ENCODE measurements at places on chromosomes 4 and X. TPM values are rescaled to one million over a fixed set of nuclear protein-coding genes. Genes with fewer than 3 reads are reported as not detected.
A peak's percentile ranks its signal among the peaks of the same experiment; 100 is the strongest.

The DAPP1 gene
- total RNA-seq, result 9.2 TPM

The HTRA3 gene
- 16.9 TPM for total RNA-seq

The MAGEB17 gene
- total RNA-seq, result not detected

The UGT8 gene
- total RNA-seq, result 9.9 TPM

- no peak for DNase-seq
Observed at GRCh38 chr4:3822230-3822947, 56.2 kb downstream of the ADRA2C start.

DNA sequence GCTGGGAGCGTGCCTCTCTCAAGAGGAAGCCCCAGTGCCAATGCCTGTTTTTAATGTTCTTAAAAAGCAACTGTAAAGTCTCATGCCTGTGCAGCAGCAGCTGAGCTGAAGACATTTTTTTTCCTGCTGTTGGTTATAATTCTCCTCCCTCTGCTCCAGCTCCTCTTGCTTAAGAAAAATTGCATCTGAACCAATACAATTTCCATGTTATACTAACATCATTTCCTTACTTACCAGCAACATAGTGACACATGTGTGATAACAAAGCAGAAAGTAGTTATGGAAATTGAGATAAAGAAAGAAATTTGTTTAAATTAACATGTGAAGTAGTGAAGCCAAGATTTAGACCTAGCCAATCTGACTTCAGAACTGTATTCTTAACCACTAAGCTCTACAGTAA is 101.4 kb downstream of the TBC1D19 start:
- DNase-seq, result peak; percentile 17

GRCh38 chrX:42117318-42117717 is 194.0 kb upstream of the CASK start:
- DNase-seq, result no peak

GRCh38 chr4:165248102-165248501 is 40.7 kb downstream of the KLHL2 start:
- DNase-seq, result no peak

GRCh38 chr4:122783301-122784215 is 43.1 kb upstream of the FGF2 start:
- DNase-seq, result peak; percentile 51

DNA sequence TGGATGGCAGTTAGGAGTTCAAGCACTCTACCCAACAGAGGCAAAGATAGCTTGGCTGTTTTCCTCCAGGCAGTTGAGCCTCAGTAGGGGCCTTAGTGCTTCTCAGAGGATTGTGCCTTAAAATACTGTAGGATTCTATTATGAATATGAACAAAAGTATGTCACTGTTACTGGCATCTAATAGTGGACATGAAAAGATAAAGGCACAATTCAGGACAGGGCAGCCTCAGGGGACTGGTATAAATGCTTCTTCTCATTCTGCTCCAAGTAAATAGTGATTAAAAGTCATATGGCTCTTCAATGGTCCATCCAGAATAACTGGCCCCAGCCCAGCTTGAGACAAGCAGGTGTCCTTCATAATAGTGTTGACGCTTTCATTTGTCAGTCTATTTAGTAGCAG is 17.7 kb downstream of the COL4A6 start:
- DNase-seq, result no peak

DNA sequence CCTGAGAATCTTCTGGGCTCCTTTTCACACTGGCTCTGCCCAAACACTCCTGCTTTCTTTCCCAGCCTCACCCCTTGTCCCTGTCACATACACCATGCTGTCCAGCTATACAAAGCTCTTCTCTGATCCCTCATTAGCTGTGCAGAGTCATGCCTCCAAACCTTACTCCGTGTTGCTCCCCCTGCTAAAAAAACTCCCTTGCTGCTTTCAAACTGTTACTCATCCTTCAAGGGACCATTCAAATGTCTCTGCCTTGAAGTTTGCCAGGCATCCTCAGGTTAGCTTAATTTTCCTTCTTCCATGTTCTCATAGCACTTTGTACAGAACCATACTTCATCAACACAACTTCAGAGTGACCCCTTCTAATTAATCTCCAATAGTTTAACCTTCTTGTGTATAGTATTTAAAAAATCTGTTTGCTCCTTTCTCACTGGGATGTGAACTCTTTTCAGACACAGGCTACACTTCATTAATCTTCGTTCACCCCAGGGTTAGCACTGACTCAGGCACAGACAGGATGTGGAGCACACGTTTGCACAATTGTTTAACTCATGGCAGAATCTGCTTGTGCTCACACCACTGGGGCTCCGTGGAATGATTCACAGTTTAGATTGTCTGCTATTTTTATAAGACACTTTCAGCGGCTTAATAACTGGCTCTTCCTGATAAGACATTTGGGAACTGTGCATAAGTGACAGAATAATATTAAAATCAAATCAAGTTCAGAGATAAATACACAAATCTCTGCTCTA is 21.4 kb upstream of the SEL1L3 start:
- peak; percentile 73 for DNase-seq

DNA sequence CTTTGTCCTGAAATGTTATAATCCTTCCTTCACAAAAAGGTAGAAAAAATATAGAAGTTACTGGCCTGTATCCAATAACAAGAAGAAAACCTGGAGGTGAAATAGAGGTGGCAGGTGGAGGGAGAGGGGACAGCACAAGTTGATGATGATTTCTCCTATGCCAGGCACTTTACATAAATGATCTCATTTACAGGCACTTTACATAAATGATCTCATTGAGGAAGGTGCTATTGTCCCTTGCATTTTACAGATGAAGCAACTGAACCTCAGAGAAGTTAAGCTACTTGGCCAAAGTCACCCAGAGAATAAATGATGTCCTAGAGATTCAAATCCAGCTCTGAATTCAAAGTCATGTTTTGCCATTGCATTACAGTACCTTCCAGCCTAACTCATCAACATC is 7.1 kb upstream of the OPHN1 start:
- DNase-seq, result peak; percentile 9

- no peak for DNase-seq
Observed at GRCh38 chrX:24189490-24189889, 40.0 kb downstream of the ZFX start.

- DNase-seq, result no peak
Observed at GRCh38 chr4:63049278-63049677, 1360.0 kb downstream of the TECRL start.

- no peak for DNase-seq
Observed at GRCh38 chr4:76984127-76984526, 34.6 kb downstream of the SEPTIN11 start.

Data from lung (tissue), 17 donors.